HCT116 (cell line): ENCODE measurements at places on chromosomes 5 and 9. TPM values are rescaled to one million over a fixed set of nuclear protein-coding genes. Genes with fewer than 3 reads are reported as not detected.

GRCh38 chr9:92759446-92759845 lies 5.2 kb downstream of the BICD2 start:
- H3K27me3 ChIP-seq, result no peaks in the 10 kb centered on the region
- no peak for DNase-seq
- H3K4me1 ChIP-seq, result peaks cover 10% of the 10 kb centered on the region; the same call in 1 of the 2 replicates

GRCh38 chr9:96487949-96488348 lies 38.0 kb downstream of the HABP4 start:
- H3K27ac ChIP-seq, result no peak overlapping the region
- peaks cover 20% of the 10 kb centered on the region; the same call in 1 of the 2 replicates for H3K36me3 ChIP-seq
- no peaks in the 10 kb centered on the region for H3K27me3 ChIP-seq
- no peak overlapping the region for H3K4me3 ChIP-seq
- DNase-seq, result no peak

DNA sequence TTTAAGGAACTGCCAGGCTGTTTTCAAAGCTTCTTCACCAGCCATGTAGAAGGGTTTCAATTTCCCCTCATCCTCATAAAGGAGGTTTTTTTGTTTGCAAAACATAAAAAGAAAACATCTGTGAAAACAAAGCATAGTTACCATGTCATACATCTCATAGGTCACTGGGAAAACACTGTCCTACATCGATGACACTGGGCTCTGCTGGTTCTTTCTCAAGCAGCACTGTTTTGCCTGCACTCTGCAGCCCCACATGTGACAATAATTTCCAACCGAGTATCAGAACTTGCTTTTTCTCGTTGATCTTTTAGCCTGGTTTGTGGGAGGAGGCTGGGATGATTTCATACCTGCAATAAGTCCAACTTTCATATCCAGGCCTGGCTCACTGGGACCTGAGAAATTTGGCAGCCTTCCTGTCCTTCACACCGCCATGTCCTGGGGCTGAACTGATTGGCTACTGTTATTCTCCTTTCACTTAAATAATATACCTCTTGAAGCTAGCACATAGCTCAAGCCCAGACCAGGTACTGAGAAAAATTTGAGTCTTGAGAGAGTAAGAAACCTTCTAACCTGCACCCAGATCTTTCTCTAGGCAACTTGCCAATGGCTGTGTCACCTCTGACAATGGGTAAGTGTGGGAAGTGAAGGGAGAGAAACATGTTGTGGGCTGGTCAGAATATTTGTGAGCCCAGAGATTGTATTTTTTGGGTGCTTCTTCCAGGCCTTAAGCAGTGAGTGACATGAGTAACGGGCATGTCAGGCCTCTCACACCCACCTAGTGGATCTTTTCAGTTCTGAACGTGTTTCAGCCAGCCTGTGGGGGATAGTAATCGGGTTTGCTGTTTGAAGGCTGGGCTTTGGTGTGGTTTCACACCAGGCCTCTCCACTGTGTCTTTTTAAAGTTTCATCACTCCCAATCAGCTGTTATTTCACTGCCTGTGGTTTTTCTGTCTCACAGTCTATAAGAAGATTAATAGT lies 502.8 kb downstream of the NTRK2 start:
- H3K27me3 ChIP-seq, result peaks cover 4% of the 10 kb centered on the region; the same call in 1 of the 2 replicates
- H3K4me3 ChIP-seq, result no peak overlapping the region
- H3K36me3 ChIP-seq, result no peaks in the 10 kb centered on the region
- H3K27ac ChIP-seq, result no peak overlapping the region

DNA sequence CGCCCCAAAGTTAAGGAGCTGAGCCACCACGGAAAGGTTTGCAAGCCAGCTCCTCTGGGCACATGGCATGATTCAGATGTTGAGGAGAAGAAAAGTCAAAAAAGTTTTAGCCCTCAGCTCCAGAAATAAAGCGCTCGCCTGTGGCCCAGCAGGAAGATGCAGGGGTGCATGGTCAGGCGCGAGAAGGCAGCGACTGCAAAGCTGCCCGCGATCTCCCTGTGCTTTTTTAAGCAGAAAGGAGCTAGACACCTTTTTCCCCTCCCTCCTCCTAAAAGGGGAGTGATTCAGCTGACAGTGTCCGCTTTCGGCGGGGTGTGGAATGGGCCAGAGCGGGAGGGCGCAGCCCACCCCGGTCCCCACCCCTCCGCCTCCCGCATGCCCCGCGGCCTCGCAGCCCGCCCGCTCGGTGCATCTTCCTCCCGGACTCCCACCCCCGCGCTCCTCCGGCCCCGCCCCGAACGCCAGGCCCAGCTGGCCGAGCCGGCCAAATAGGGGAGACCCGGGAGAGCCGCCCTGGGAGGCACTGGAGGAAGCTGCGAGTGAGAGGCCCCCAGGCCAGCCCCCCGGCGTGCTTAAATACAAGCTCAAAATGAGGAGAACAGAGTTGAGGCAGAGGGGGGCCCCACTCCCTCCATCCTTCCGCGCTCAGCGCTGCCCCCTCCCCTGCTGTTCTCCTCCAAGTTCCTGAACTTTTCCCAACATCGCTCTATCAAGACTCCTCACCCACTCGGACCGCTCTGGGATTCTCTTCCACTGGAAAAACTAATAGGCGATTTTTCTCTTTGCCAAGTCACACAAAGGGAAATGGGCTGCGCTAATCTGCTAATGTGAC lies at the start of gene ADAMTS12:
ADAMTS12 (minus strand) TSS at position 203 of the 832 bp plus-strand sequence; CDS start at position 69, 134 bp downstream.
- H3K36me3 ChIP-seq, result no peaks in the 10 kb centered on the region
- no peaks in the 10 kb centered on the region for H3K4me1 ChIP-seq
- no peak within 1 kb of the TSS for H3K4me3 ChIP-seq

GRCh38 chr5:16826379-16827125 lies 109.5 kb downstream of the MYO10 start:
- no peak for DNase-seq
- no peaks in the 10 kb centered on the region for H3K36me3 ChIP-seq
- no peaks in the 10 kb centered on the region for H3K4me1 ChIP-seq
- H3K27ac ChIP-seq, result no peak overlapping the region
- H3K4me3 ChIP-seq, result no peak overlapping the region

- no peak overlapping the region for H3K27ac ChIP-seq
- no peaks in the 10 kb centered on the region for H3K36me3 ChIP-seq
- H3K4me1 ChIP-seq, result no peaks in the 10 kb centered on the region
Measured at GRCh38 chr9:4517274-4517673, 27.0 kb downstream of the SLC1A1 start.

The F12 gene
- 30.0 TPM for total RNA-seq
